ENCODE measurements at places on chromosomes 2 and 18.

DNA sequence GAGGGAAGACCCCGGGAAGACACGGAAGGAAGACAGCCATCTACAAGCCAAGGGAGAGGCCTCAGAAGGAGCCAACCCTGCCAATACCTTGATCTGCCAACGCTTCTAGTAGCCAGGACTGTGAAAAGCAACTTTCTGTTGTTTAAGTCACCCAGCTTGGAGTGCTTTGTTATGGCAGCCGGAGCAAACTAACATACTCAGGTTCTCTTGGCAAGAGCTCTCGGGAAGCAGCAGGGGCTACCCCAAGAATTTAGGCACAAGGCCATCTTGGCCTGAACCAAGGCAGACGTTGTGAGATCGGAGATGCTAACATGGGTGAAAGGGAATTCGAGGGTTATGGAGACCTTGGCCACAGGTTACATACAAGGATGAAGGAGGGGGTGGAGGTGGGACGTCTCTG, 78.6 kb upstream of the KLHL29 start:
- DNase-seq, result no peak

- no peak for DNase-seq
Measured at GRCh38 chr18:46310258-46310657, 206.1 kb downstream of the HAUS1 start.

GRCh38 chr2:230905448-230906421, 19.3 kb downstream of the GPR55 start:
- DNase-seq, result no peak

- no peak for DNase-seq
Measured at GRCh38 chr2:66531567-66531966, 96.6 kb downstream of the MEIS1 start.

Data from stromal cell of bone marrow (primary cell).